Left renal pelvis (tissue), 4 donors: ENCODE measurements at places on chromosomes 3 and 15.

DNA sequence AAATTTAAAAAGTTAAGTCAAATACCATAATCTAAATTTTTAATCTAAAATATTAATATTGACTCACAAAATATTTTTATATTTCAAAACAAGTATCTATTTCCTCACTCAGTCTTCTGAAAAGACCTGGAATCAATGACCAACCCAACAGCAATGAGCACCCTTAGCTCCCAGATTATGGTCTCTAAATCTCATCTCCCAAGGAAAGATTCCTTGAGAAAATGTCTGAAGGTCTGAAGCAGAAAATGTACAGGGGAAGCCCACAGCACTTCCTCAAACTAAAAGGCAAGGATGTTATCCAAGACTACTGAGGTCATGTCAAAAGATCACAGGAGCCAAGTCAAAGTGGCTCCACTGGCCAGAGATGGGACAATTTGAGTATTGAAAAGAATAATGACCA, 51.0 kb upstream of the SLCO2A1 start:
- no peak for DNase-seq

- no peak for DNase-seq
Observed at GRCh38 chr3:4981665-4982494, 2.6 kb downstream of the BHLHE40 start.

- DNase-seq, result no peak
Observed at GRCh38 chr3:153266619-153267018, 104.6 kb downstream of the RAP2B start.

- no peak for DNase-seq
Observed at GRCh38 chr3:160108362-160108761, 116.9 kb upstream of the C3orf80 start.

GRCh38 chr15:68774120-68774519, 46.6 kb downstream of the ANP32A start:
- no peak for DNase-seq

- DNase-seq, result no peak
Observed at GRCh38 chr3:48090166-48090939, 74.1 kb upstream of the MAP4 start.
